Activated CD4-positive, alpha-beta T cell treated with anti-CD3 and anti-CD28 coated beads, Interleukin-2, Interleukin-6, amounts not matched to agents 100 ng/mL and 50 ng/mL, durations not matched to agents 16 hours and 8 hours (primary cell): ENCODE measurements at places on chromosomes 13 and 19.

- DNase-seq, result no peak
These were observed 19.8 kb downstream of the IZUMO4 start for GRCh38 chr19:2116507-2116906.

DNA sequence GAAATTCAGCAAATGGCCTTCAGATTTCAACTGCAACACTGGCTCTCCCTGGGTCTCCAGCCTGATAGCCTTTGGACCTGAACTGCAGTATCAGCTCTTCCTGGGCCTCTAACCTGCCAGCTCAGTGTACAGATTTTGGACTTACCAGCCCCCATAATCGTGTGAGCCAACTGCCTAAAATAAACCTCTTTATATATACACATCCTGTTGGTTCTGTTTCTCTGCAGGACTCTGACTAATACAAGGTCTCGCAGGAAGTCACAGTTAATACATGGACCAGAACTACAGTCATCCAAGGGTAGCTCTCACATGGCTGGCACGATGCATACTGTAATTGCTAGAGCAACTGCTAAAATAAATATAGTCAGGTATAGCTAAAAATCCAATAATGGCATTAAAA, 85.1 kb downstream of the KATNAL1 start:
- DNase-seq, result peak; percentile 54

DNA sequence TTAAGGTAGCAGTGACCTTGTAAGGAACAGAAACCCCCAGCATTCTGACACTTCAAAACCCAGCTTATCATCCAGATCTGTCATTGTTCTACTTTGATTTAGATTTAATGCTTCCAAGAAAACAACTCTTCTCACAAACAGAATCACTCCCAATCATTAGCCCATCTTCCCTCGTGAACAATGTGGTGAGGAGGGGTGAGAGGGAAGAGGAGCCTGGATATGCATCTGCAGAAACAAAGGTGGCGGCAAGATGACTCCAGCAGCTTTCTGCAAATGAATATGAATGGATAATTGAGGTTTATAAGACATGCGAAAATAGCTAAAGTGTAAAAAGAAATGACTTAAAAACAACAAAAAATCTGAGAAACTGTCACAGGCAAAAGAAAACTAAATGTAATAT, 859.9 kb upstream of the SLC10A2 start:
- DNase-seq, result no peak

DNA sequence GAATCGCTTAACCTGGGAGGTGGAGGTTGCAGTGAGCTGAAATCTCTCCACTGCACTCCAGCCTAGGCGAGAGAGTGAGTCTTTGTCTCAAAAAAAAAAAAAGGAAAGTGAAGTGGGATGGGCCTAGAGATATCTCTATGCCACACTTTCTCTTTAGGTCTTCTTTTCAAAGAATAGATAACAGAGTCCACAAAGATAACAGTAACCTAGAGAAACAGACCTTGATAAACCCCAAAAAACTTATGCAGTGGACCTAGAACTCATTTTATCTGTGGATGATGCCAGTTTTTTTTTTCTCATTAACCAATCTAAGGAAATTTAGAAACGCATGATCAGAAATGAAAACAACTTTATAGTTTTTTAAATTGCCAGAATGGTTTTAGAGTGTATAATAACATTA, 227.4 kb downstream of the LHFPL6 start:
- no peak for DNase-seq

- DNase-seq, result no peak
These were observed 30.2 kb upstream of the TRPC4 start for GRCh38 chr13:37899753-37900152.
